Fibroblast of the conjunctiva (primary cell): ENCODE measurements at places on chromosomes 7 and 10.
A peak's percentile ranks its signal among the peaks of the same experiment; 100 is the strongest.

DNA sequence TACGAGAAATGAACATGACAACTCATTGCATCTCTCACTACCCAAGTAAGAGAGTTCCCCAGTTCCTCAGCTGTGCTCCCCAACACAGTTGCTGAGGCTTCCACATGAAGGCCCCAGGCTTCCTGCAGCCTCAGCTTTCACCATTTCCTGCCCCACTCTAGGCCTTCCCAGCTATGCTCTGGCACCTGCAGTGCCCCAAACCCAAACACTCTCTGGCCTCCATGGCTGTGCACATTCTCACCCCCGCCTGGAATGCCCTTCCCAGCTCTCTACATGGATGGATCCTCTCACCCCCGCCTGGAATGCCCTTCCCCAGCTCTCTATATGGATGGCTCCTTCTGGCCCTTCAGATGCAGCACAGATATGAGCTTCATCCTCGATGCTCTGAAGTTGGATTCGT, 61.3 kb downstream of the KIAA1549 start:
- no peak for DNase-seq

DNA sequence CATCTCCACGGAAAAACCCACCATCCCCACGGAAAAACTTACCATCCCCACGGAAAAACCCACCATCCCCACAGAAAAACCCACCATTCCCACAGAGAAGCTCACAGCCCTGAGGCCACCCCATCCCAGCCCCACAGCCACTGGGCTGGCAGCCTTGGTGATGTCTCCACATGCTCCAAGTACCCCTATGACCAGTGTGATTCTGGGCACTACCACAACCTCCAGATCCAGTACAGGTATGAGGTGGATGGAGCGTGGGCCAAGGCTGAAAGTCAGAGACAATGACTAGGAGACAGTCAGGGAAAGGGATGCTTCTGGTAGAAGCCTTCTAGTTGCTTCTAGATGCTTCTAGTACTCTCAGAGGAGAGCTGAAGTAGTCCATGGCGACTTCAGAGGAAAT, 19.6 kb downstream of the ZAN start:
- DNase-seq = no peak

DNA sequence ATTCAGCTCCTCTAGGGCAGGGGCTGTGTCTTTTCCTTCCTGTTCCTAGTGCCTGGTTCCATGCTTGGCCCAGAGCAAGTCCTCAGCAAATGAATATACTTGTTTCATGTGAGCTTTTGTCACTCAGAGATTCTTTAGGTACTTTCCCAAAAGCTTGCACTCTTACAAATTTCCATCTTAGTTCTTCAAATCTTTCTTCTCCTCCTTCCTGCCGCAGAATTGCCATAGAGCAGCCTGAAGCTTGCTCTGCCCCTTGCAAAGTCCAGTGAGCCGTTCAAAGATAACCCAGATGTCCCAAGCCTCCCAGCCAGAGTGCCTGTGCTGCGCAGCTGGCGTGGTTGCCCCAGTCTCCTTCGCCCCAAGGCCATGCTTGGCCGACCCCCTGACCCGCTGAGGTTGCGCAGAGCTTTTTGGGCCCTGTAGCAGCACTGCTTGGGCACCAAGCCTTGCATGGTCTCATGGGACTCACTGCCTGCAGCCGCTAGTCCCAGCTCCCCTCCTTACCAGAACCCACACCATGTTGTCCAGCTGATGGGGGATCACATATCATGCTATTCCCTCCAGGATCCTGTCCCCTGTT, 20.7 kb downstream of the CHST3 start:
- DNase-seq = no peak

DNA sequence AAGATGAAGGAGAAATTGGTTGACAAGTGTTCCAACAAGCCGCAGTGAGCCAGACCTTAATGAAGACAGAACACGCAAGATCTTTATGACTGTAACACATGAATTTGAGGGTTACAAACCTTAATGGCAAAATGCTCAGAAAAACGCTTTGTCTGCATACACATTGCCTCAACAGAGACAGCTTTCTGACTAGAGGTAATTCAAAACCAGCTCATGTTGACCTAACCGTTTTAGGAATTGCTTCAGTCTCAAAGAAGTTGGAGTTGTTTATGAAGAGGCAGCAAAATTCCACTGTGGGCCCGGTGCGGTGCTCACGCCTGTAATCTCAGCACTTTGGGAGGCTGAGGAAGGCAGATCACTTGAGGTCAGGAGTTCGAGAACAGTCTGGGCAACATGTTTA, 2.2 kb upstream of the GTF2I start:
- DNase-seq = no peak

DNA sequence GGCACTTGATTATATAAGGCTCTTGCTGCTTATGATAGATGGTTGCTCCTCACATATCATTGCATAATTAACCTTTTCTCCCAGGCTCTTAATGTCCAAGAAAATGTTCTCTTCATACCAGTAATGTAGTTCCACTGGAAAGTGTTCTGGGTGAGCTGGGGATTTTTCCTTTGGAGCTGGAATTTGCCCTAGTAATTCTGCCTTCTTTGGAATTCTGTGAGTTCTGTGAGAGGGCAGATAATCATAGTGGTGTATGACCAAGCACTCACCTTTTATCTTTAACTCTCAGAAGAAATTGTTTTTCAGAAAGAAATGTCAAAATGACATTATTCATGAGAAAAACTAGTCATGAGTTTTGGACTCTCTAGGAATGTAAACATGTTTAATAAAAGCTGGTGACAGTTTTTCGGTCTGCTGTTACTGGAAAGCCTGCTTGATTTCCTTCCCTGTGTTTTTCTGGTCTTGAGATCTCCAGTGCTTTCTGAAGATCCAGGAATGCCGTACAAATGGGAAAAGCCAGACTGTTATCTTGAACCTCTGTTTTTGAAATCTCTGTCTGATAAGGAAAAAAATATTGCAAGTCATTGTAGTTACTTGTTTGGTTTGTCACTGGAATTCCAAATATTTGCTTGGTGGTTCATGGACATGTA, 148.3 kb upstream of the PRPS1L1 start:
- no peak for DNase-seq

- DNase-seq = no peak
Observed at GRCh38 chr7:152338561-152338960, 97.2 kb downstream of the KMT2C start.

- DNase-seq = peak; percentile 44
Observed at GRCh38 chr10:13775786-13776775, 189.3 kb downstream of the PRPF18 start.

DNA sequence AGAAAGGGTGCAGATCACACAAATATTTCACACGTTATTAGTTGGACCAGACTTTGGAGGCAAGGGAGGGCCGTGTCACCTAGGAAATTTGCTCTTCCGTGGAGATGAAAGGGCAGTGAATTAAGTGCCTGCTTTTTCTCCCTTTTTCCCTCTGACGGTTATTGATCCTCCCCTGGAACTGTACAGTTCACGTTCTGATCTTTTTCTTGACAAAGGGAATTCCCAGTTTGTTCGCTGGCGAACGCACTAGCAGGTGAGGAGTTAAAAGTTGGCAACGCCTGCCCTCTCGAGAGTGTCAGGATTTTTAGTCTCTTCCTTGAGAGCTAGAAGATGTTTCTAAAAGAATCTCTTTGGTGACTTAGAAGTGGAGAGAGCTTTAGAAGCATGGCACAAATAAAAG, 111.5 kb downstream of the TCF7L2 start:
- DNase-seq = no peak

GRCh38 chr10:102581981-102582580, 62.2 kb upstream of the TRIM8 start:
- DNase-seq = no peak

DNA sequence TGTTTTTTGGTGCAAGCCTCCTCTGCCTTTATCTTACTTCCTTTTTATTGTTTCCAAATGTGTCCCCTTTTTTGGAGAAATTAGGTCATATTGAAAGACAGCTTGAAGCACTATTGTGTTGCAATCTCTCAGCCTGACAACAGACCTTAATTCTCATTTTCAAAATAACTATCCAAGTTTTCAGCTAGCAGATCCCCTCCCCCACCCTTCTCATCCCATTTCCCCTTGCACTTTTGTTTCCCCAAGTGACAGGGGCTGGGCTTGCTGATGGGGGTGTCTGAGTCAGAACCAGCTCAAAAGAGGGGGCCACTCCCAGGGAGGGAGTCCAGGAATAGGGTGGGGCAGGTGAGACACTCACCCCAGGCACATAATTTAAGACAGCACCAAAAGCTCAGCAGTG, 75.3 kb downstream of the MKI67 start:
- DNase-seq = no peak

- no peak for DNase-seq
Observed at GRCh38 chr10:62617652-62618051, 186.9 kb upstream of the ADO start.

GRCh38 chr7:47794016-47794415, 154.2 kb downstream of the PKD1L1 start:
- DNase-seq = no peak

DNA sequence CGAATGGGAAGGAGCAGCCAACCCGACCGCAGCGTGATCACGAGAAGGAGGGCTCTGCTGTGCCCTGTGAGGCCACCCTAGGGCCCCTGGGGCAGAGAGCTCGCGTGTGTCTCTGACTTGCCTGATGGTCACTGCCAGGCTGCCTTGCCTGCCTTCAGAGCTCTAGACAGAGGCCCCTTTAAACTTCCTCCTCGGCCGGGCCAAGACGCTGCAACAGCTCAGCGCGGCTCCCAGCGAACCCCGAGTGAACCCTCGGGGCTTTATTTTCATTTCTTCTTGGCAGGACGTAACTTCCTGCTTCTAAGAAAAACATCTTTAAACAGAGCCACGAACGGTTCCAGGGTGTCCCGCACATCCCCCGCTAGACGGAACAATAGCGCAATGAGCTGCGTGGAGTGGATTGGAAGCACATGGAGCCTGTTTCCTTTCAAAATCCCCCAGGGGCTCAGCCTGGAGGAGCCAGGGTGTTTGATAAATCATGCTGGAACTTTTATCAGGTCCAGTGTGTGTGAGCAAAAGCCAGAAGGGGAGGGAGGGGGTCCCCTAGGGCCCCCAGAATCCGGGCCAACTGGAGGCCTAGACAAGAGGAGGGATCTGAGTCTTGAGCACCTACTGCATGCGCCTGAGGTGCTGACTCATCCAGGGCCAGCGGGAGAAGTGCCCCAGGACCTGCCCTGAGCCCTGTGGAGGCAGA, 134.1 kb upstream of the GDF10 start:
- peak; percentile 46 for DNase-seq

DNA sequence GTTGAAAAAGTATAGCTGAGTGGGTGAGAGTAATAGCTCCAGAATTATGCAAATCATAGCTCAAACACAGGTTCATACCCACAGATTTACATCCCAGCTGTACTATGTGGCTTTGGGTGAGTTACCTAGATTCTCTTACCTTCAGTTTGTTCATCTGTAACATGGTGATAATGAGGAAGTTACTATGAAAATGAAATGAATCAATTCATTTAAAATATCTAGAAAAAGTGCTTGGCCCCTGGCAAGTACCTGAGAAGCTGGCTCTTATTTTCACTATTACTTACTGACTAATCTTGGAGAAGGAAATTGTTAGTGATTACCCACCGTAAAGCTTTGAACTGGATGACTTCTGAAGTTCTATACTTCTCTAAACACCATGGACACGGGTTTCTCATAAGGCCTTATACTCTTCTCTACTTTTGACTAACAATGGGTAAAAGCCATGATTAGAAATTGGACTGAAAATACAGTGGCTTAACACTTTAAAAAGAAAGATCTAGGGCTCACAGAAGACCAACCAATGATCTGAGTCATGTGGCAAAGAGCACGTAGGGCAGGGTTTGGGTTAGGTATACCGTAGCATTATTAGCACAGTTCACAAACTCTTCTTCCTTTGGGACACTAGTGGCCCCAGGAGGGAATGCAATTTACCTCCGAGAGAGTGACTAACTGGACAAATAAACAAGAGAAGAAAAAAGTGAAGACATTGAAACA, 149.2 kb downstream of the PLPP4 start:
- no peak for DNase-seq

DNA sequence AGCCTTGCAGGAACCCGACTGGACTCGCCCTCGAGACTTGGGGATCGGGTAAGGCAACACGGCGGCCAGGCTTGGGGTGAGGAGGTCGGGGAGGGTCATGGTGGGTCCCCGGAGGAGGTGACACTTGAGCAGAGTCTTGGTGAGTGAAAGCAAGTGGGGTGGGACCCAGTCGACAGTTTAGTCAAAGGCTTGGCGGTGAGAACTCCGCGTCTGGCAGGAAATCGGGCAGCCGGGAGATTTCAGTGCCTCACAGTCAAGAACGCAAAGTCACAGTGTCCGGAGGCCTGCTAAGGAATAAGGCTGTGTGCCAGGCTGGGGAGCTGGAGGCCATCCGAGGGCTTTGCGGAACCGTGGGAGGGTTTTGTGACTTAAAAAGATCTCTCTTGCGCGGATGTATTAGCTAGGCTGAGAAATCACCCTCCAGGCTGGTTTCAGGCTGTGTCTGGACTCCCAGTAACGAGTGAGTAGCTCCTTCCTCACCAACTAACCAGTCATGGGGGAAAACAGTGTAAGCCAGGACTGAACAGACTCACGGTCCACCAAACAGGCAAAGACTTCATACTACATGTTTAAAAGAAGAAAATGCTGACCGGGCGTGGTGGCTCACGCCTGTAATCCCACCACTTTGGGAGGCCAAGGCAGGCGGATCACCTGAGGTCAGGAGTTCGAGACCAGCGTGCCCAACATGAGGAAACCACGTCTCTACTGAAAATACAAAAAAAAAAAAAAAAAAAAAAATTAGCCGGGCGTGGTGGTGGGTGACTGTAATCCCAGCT, 613 bp downstream of the AP5Z1 start:
- DNase-seq = no peak

GRCh38 chr7:155831807-155832524, 19.7 kb upstream of the SHH start:
- no peak for DNase-seq

DNA sequence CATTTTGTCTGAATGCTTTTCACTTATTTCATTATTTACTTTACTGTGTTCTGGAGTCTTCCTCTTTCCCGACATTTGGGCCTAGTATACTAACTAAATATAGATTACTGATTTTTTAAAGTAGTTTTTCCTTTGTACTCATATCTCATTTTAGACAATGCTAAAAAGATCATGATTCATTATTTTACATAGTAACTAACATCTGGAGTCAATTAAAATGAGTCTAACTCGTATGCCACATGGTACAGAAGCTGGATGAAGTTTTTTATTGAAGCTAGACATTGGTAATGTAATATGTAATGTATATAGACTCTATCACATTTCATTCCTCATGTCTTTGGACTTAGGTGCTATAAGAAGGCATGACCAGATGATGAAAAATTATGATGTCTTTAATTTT, 156.3 kb upstream of the HGF start:
- DNase-seq = peak; percentile 9

DNA sequence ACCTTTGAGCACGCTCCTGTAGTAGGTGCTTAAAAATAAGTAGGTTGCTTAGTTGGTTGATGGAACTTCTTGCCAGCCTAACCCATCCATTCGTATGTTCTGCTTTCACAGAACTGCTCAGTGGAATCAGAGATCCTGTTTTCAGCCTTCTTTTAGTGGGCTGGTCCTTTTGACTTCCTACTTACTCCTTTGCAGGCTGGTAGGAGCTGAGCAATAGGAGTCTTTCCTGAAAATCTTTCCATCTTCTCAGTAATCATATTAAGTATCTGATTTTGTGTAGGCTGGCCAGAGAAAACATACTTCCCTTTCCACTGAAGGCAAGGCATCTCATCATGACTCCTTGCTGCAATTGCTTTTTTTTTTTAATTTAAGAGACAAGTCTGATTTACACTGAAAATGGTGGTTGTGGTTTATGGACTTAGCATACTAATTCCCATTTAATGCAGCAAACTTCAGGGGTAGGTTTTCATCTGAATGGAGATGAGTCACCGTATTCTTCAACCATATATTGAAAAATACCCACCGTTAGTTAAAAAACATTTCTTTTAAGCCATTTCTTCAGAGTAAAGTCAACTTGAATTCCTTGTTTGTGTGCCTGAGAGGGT, 208.0 kb downstream of the ZNF365 start:
- no peak for DNase-seq
